ENCODE measurements at places on chromosomes 1 and 21.

- no peak for ATAC-seq
These were observed 48.1 kb upstream of the KCNA3 start for GRCh38 chr1:110722807-110723206.

DNA sequence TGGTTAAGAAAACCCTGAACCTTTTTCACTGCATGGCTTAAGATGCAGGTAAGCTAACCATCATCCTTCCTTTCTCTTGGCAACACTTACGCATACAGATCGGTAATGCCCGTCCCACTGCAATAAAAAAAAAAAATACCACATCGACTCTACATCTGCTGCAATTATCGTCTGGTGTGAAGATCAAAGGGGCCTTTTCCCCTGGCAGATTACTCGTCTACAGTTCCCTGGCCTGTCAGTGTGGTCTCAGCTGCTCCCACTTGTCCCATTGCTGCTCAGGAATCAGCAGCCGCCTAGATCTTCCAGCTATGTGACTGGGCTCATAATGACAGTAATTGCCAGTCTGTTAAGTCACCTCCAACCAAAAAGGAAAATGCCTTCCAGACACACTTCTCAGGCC lies 133.1 kb downstream of the SETD4 start:
- no peak for ATAC-seq

DNA sequence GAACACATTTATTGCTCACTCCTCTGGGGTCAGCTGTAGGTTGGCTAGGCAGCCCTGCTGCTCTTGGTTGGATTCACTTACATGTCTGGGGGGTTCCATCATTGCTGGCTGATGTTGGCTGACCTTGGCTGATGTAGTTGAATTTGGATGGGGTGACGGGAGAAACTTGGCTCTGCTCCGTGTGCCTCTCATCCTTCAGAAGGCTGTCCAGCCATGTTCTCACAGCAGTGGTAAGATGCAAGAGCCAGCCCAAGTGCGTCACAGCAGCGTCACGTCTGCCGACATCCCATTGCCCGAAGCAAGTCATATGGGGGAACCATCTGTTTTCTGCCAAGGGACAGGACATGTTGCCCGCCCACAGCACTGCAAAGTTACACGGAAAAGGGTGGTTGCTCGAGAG lies 613.5 kb downstream of the MATN1 start:
- no peak for ATAC-seq

DNA sequence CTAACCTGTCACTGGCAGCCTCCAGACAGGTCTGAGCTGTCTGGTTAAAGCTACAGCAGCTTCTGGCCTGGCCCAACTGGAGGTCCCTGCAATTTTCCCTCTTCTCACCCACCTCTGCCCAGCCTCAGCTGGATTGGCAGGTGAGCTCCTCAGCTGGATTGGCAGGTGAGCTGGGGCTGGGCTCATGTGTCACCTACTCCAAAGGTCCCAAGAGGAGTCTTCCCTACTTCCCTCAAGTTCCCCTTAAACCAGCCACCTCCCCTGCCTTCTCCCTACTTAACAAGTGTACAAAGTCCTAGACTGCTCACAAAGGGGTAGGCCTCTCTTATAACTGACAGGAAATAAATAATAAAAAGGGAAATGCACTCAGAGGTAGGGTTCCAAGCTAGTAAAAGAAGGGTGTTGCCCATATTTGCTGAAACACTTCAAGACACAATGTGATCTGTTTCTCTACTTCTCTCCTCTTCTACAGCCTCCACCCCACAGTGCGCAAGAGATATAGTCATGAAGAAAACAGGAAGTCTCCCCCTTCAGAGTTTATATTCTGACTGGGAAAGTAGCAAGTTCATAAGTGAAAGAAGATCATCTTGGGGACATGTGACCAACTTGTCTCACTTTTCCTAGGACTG lies at the start of gene GPA33:
TSS of gene GPA33 (minus strand) at position 64 of the 629 bp plus-strand sequence. CDS start 90 bp downstream, outside the sequence.
- peak; percentile 71 for ATAC-seq

DNA sequence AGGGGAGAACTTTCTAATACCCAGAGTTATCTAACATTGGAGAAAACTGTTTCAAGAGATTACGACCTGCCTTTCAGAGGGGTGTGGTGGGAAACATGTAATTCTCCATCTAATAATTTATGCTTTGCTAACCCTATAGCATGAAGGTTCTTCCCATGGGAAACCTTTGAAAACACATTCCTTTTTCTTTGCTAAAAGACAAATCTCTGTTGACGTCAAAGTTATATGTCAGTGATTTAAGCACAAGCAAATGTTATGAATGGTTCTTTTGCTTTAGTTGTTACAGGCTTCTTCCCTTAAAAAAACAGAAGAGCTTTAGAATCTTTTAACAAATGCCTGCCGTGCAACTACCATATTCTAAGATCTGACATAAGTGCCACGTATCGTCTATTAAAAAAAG lies 19.2 kb downstream of the FMO2 start:
- no peak for ATAC-seq

GRCh38 chr1:160637821-160638539 lies 8.9 kb downstream of the SLAMF1 start:
- ATAC-seq, result no peak

DNA sequence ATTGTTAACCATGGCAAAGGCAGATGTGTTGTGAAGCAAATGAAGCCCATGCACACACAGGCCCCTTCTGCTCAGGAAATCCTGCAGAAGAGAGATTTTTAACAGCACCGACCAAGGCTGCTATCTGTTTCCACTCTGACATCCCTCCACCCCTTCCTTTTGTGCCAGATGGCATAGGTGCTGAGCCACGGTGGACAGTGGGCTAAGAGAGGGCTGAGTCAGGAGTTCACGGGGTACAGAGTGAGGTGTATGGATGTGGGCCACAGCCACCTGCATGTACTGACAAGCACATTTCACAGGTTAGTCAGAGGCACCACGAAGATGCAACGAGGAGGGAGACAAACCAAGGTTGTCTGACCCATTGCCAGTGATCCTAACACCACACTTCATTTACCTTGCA lies 9.5 kb downstream of the RSPH1 start:
- ATAC-seq, result no peak

GRCh38 chr21:34342476-34342875 lies 21.3 kb upstream of the KCNE2 start:
- ATAC-seq, result no peak

- ATAC-seq, result peak; percentile 92
These were observed at the start of gene THEM5 for GRCh38 chr1:151853411-151853943. THEM5 (minus strand) TSS chr1:151853712; CDS start chr1:151853565, 147 bp downstream.

DNA sequence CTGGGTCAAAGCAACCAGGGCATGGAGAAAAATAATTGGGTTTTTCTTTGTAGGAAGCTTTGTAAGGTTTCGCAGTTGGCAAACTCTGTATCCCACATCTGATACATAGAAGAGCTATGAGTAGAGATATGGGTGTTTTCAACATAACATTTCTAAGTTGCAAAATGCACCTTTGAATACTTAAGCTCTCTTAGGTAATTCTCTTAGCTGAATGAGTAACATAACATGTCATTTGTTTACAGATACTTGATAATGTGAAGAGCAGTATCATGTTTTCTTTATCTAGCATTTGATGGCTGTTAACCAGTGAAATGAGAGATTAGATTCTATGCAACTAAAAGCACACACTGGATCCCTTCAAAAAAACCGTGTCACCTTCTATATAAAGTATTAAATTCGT lies 21.6 kb downstream of the RAVER2 start:
- no peak for ATAC-seq

- peak; percentile 23 for ATAC-seq
These were observed 359.8 kb downstream of the LTN1 start for GRCh38 chr21:28632755-28633408.

- ATAC-seq, result no peak
These were observed 136.8 kb upstream of the SGIP1 start for GRCh38 chr1:66397192-66397591.

GRCh38 chr1:224710196-224710595 lies 94.1 kb downstream of the CNIH3 start:
- ATAC-seq, result no peak

GRCh38 chr1:22177354-22178003 lies 34.6 kb upstream of the WNT4 start:
- no peak for ATAC-seq

- no peak for ATAC-seq
These were observed 3.5 kb upstream of the CLEC20A start for GRCh38 chr1:178500091-178500770.

DNA sequence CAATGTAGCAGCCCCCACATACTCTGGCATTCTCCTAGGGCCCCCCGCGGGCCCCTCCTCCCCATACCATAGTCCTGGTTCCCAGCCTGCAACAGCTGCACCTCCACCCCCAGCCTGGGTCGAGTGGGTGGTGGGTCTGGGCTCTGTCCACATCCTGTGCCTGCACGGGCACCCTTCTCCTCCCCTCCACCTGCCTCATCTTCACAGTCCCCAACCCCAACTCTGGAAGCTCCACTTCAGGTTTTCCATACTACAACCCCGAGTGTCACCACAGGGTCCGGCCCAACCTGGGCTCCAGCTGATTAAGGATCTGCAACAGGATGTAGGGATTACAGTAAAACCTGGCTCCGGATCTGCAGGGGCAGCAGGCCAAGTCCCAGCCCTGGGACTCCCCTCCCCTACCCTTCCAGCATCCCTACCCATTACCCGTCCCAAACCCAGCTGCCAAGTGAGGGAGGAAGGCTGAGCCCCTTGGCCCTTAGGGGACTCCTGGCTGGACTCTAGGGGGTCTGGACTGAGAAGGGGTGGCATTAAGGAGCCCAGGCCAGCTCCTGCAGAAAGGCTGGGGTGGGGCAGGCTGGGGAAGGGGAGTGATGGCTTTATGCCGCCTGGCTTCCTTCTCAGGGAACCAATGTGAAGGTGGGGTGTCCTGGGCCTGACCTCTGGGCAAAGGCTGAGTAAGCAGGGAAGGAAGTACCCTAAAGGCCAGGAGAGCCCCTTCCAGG lies 116.8 kb downstream of the CASZ1 start:
- ATAC-seq, result peak; percentile 61
